CD4-positive, alpha-beta T cell treated with Interleukin-1 beta for 1 hour (primary cell): ENCODE measurements at places on chromosomes 12 and 14.

DNA sequence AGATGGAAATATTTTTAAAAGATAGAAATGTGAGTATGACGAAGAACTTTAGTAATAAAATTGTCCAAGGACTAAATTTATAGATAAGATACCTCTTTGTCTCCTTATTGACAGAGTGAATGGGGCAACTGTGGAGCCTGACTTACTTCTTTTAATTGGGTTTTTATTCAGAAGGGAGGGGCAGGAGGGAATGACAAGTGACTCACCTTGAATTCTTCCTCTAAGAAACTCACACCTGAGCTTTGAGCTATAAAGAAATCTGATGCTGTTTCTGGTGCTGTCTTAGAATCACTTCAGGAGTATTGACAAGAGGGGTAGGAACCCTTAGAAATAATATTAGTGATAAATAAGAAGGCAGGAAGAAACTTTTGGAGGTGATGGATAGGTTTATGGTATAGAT lies 951 bp downstream of the NR1H4 start:
- no peak for DNase-seq

GRCh38 chr12:40103043-40103442 lies 2.8 kb downstream of the SLC2A13 start:
- no peak for DNase-seq

DNA sequence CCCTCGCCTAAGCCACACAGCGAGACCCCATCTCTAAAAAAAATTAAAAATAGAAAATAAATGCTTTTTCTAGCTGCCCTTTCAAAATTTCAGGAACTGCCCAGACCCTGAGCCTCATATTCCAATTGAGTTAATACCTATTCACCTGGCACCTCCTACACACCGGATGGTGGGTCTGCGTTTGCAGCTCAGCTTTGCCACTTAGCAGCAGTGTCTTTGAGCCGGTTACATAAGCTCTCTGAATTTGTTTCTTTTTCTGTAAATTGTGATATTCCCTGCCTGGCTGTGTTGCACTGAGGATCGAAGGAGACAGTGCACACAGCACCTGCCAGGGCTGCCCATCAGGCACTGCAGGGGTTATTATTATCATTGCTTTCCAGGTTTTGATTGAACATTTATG lies 125.6 kb downstream of the EML1 start:
- DNase-seq: no peak

DNA sequence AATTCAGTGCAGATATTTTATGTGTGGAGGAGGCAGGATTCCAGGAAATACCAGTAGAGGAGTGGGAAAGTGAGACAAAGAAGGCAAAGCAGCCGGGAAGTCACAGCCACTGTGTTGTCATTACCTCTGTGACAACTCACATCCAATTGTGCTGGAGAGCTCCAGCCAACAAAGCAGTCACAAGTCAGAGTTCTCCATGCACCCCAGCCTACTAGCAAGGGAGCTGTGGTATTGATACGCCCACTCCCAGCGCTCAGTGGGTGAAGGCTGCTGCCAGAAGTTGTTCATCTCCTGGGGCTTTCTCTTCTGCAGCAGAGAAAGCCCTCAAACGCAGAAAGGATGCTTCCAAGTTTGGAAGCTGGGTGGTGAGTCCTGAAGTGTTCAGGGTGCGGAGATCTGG lies 93.9 kb downstream of the DICER1 start:
- no peak for DNase-seq

DNA sequence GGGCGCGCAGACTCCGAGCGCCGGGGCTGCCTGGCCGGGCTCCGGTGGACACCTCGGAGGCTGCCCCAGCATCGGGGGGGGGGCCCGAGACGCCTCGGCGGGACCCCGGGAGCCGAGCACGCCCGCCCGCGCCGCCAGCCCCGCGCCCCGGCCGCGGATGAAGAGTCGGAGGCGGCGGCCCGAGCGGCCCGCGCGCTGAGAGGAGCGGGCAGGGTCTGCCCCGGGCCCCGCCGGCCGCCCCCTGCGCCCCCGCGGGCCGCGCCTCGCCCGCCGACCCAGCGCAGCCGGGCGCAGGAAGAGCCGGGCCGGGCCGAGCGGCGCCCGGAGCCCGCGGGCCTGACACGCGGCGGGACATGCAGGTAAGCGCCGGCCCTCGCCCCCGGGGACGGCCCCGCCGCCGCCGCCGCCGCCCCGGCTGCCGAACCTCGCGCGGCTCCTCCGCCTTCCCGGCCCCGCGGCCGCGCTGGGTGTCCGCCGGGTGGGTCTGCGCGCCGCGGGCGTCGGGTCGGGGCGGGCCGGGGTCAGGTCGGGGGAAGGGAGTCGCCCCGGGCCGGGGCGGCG lies 63.7 kb downstream of the FBXL14 start:
- no peak for DNase-seq

GRCh38 chr12:30067146-30067545 lies 283.4 kb upstream of the TMTC1 start:
- no peak for DNase-seq

DNA sequence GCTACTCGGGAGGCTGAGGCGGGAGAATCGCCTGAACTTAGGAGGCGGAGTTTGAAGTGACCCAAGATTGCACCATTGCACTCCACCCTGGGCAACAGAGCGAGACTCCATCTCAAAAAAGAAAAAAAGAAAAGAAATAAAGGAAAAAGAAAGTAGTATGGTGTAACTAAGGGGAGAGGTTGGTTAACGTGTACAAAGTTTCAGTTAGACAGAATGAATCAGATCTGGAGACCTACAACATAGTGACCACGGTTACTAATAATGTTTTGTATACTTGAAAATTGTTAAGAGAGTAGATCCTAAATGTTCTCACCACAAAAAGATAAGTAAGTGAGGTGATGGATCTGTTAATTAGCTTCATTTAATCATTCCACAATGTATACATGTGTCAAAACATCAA lies 1208.8 kb downstream of the VRK1 start:
- no peak for DNase-seq

- DNase-seq: no peak
Observed at GRCh38 chr12:5768581-5769196, 176.4 kb downstream of the ANO2 start.

DNA sequence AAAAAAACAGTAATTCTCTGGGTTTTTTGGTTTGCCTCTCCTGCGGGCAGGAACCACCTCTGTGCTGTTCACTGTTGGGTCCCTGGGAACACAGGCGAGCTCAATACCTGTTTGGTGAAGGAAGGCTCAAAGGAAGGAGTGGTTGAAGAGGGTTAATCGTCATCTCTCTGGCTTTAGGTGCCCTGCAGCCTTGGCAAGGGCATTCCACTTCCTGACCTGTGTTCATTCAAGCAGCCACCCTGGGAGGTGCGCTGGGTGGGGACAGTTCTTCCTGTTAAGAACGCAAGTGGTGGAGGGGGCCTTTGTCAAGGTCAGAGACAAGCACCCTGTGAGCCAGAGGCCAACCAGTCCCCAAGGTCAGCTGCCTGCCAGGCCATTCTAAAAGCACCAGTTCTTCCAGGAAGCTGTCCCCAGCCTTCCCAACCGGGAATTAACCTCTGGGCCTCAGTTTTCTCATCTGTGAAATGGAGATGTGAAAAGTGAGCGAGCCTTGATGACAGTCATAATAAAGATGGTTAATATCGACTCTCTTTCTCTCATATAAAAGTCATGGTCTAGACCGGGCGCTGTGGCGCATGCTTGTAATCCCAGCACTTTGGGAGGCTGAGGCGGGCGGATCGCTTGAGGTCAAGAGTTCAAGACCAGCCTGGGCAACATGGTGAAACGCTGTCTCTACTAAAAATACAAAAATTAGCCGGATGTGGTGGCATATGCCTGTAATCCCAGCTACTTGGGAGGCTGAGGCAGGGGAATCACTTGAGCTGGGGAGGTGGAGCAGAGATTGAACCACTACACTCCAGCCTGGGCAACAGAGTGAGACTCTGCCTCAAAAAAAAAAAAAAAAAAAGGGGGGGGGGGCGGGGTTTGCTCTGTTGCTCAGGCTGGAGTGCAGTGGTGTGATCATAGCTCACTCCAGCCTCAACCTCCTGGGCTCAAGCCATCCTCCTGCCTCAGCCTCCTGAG lies 6.1 kb downstream of the RHOF start:
- peak; percentile 78 for DNase-seq

GRCh38 chr14:72965249-72965648 lies 39.0 kb downstream of the DCAF4 start:
- DNase-seq: no peak

GRCh38 chr12:68538726-68539614 lies 71.7 kb upstream of the RAP1B start:
- peak; percentile 74 for DNase-seq

- no peak for DNase-seq
Observed at GRCh38 chr12:45774508-45775162, 45.1 kb downstream of the ARID2 start.

DNA sequence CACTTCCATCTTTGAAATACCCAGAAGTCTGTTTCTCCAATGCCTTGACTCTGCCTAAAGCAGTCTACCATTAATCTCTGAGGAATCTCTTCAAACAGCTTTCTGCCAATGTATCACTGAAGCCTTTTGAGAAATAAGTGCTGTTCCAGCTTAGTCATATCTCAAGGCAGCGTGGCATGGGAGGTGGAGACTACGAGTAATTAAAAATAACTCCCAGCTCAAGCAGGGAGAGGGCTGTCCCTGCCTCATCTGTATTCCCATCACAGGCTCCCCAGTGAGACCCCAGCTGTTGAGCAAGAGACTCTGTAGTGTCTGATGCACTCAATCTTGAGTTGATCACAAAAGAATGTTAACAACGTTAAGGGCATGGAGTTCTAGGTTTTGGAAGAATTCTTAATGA lies 700.6 kb downstream of the DIO2 start:
- DNase-seq: no peak

DNA sequence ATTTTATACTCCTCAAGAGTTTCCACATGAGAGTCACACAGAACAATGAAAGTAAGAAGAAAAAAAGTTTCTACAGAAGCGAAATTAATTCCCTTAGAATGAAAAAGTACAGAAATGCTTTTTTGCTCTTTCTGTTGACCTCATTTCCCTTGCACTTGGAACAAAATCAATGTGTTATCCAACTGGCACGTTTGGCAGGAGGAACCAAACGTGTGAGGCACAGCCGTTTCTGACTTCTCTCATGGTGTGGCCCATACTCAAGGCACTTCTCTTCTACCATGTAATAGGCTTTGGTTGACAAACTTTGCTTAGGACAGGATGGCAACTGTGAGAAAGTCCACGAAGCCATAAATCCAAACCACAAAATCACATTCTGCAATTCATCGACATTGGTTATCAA lies 297.0 kb downstream of the FUT8 start:
- no peak for DNase-seq

DNA sequence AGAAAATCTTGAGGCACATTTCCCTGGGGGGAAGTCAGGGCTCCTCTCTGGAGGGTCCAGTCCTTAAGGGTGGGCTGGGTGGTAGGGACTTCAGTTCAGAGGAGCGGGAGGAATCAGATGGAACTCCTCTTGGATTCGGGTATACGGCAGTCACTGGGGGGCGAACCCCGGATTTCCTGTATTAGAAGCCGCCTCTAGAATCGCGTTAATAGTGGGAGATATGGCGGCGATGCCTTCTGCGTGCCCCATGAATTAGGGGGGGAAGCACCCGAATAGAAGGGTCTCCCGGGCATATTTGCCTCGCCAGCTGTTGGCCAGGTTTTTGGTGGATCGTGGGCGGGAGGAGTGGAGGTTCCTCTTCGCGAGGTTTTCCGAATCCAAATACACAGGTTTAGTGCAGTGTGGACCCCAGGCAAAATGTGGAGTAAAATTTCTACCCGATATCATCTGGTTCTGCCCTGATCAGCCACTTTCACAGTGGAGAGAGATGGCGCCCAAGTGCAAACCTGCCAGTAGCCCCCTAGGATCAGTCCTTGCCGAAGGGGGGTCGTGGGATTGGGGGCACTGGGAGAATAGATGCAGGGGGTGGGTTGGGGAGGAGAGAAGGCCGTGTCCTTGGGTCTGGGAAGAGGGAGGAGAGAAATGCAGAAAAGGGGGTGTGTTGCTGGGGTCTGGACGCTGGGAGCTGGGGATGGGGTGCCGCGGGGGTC lies 628 bp downstream of the MEG3 start:
- no peak for DNase-seq

- no peak for DNase-seq
Observed at GRCh38 chr14:55846826-55847446, 266.9 kb downstream of the KTN1 start.

- no peak for DNase-seq
Observed at GRCh38 chr14:70188322-70188658, 461 bp downstream of the SLC8A3 start.

- no peak for DNase-seq
Observed at GRCh38 chr12:39553476-39553875, 66.1 kb downstream of the ABCD2 start.

DNA sequence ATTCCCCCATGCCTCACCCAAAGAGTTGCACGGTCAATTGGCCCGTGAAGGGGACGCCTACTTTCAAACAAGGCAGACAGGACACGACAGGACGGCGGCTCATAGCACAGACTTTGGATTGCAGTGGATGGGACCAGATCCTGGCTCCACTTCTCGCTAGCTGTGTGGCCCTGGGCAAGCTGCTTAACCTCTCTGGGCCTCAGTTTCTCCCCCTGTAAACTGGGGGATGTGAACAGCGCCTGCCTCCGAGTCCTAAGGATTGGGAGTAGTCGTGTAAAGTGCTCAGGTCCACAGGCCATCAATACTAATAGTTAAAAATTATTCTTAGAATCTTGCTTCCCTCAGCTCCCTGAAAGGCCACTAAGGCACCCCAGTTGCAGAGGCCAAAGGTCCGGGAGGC lies 13.1 kb downstream of the RHOF start:
- no peak for DNase-seq

DNA sequence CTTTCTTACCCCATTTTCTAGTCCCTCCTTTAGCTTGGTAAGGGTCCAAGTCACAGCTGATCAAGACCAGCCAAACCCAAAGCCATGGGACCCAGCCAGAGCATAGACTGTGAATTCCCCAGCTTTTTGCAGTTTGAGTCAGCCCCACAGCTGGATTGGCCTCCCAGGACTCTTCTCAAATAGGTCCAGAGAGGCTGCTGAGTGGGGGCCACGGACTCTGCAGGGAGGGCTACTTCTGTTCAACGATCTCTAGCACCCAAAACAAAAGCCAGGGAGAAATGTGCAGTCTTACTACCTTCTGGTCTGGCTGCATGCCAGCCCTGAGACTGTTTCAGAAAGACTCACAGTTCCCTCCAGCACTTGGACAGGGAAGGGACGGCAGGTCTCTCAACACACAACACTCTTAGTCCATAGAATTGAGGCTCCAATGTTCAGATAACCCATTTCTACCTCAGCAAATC lies 1.6 kb downstream of the VDR start:
- no peak for DNase-seq

GRCh38 chr14:70907176-70907995 lies at the start of gene PCNX1:
Gene PCNX1 (plus strand): TSS chr14:70907459. CDS start chr14:70907851, 392 bp downstream.
- DNase-seq: peak; percentile 91

GRCh38 chr14:32121536-32121935 lies 44.4 kb downstream of the ARHGAP5 start:
- no peak for DNase-seq

DNA sequence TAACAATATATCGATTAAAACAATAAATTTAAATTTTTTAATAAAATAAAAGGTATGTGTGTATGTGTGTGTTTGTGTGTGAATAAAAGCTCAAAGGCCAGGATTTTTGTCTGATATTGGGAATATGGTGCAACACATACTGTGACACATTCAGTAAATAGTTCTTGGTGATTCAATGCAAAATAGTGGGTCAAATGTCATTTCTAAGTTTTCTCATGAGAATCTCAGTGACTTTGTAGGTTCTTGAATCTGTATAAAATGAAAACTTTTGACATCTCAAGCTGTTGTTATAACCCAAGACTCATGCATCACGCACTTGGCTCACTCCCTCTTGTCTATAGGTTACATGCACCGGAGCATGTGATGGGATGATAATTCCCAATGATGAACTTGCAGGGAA lies 16.2 kb upstream of the MED6 start:
- DNase-seq: no peak

GRCh38 chr12:129629901-129630300 lies 273.9 kb downstream of the TMEM132D start:
- no peak for DNase-seq
